ENCODE measurements at places on chromosomes 1 and 21.

GRCh38 chr1:113391649-113392271 is 1.4 kb downstream of the MAGI3 start:
- DNase-seq = no peak

GRCh38 chr1:104195395-104195794 is 445.7 kb downstream of the AMY1C start:
- DNase-seq = no peak

GRCh38 chr21:38820471-38821239 is 14.9 kb downstream of the ETS2 start:
- no peak for DNase-seq

DNA sequence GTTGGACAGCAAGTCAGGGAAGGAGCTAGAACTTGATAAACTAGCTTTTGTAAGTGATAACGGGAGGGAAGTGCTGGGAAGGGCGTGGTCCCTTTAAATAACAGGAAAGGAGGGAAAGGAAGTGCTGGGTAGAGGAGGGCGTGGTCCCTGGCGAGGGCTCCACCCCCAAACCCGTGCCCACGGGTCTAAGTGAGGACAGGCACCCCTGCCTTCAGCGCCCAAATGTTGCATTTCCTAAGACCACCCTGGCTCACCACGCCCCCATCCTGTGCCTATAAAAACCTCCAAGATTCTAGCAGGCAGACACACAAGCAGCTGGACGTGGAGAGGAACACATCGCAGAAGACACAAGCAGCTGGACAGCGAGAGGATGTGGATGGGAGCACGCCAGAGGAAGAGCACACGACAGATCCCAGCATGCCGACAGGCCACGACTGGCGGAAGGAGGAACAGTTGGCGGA is 58.5 kb downstream of the PALMD start:
- DNase-seq = no peak

- no peak for DNase-seq
Observed at GRCh38 chr21:33396951-33397350, 6.3 kb upstream of the IFNGR2 start.

DNA sequence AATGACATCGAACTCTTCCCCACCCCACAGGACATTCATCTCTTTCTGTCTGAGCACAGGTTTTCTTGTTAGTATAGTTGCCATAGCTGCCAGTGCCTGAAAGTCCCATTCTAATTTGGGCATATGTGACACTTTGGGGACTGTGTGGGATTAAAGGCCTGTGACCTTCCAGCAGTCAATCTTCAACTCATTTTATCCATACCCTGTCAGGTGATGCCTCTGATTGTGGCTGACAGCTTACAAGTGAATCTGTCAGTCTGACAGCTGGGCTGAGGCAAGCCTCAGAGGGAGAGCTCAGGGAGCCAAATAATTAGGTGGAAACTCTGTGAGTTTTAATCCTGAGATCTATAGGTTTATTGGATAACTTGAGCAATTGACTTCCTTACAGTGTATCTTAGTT is 29.6 kb downstream of the ZCCHC17 start:
- DNase-seq = no peak

GRCh38 chr1:83706354-83706938 is 292.5 kb downstream of the TTLL7 start:
- DNase-seq = no peak

GRCh38 chr1:19071674-19072281 is 115.3 kb upstream of the IFFO2 start:
- DNase-seq = no peak

DNA sequence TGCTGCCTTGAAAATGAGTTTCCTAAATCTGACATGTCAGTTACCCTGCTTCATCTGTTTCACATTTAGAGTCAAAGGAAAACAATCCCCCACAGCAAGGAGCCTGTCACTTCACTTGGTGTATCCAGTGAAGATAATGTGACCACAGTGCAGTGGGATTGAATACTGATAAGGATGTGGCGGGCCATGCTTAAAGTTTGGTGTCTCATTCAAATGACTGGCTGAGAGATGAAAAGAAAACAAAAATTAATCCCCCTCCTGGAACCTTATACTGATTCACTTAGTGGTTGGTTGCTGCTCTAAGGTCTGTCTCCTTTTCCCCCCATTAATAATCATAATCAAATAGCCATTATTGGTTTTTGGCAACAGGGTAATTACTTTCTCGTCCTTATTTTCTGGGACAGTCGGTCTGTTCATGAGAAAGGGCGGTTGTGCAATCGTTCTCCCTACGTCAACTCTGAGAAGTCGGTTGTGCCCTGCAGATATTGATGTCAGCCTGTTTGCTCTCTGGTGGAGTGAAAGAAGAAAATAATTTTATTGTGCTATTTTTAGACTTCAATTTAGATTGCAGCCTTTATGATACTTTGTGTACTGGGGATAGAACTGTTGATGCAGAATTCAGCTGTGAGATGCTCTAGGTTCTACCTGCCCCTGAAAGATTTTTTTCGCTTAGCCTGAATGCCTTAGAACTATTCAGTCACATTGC is 360.2 kb downstream of the DISC1 start:
- no peak for DNase-seq
